ENCODE measurements at places on chromosomes 1 and 21.

GRCh38 chr1:24470592-24470991, 32.0 kb upstream of the RCAN3 start:
- no peak for DNase-seq

DNA sequence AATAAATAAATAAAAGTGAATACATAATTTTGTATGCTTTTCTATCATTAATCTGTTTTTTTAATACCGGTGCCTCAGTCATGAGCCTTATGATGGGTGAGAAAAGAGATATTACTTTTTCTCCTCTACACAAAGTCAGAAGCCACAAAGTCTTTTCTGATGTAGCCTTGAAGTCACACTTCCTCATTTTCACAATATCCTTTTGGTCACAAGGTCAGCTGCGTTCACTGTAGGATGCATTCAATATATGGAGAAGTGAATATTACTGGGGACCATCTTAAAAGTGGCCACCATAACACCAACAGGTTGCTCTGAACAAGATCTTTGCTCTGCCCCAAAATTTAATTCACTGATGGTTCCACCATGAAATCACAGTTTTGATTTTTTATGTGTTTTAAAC, 83.3 kb upstream of the TNR start:
- no peak for DNase-seq

- no peak for DNase-seq
These were observed 11.1 kb downstream of the EIF4G3 start for GRCh38 chr1:21165646-21166045.

DNA sequence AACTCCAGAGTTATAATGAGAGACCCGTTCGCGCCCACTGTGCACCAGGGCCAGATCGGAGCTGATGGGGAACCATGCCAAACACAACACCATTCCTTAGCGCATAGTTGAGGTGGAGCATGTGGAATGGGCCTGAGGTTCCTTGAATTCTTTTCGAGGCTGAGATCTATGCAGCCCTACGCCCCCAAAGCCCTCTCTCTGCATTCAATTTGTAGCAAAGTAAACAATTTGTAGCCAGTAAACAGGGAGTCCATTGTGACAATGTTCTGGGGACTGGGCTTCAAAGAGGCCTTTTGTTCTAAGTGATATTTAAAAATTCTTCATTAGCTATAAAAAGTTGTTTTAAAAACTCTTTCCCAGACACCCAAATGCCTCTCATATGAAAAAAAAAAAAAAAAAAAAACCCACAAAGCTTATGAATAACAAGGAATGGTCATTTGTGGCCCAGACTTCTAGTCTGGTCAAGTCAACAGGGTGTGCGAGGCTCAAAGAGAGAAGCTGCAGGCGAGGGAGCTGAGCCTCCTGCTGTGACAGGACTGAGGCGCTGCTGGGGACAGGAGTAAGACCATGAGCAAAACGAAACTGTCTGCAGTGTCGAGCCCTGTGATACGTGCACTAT, 30.6 kb upstream of the KCNE2 start:
- peak; percentile 19 for DNase-seq

DNA sequence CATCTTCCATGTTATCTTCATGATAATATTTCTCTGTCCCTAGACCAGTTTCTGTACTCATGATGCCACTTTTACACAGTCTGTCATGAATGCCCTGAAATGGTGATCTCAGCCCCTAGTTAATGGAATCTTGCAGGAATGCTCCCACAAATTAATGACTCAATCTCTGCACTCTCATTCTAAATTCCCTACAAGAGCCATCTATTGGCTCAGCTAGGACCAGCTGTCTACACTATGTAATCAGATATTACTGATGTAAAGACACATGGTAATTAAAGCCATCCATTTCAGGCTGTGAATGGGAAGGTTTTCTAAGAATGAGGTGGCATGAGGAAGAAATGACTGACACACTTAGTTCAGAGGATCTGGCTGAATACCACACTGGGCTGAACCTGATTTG, 199.1 kb upstream of the KCND3 start:
- no peak for DNase-seq

DNA sequence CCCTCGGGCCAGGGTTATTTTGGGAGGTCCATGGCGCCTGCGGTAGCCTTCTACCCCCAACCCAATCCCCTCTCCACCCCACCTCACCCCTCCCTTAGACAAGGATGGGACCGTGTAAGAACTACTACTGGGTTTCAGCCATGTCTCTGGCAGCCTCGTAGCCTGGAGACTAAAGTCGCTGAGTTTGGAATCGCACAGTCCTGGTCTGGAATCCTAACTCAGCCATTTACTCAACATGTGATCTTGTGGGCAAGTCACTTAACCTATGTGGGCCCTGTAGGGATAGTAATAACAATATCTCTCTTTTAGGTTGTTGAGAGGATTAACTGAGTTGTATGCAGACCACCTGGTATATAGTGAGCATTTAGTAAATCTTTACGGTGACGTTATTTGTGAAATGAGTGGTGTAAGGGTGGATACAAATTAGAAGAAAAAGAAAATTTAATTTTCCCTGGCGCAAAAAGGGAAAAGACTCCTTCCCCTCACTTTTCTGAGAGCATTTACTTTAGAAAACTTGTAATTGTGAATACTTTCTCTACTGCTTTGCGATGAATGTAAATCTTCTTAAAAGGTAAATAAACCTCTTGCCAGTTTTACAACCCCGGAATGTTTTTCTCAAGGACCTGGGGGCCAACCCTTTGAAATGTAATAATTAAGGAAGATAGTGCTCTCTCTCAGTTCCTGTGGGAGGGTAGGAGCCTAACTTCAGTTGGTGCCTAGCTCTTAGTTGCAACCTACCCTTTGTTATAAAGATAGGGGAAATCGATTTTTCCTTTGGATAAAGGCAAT, 615 bp upstream of the MRPS15 start:
- peak; percentile 11 for DNase-seq

- DNase-seq = peak; percentile 30
These were observed 32.9 kb upstream of the COL6A1 start for GRCh38 chr21:45948576-45949141.

Measured in T47D (cell line).